ENCODE measurements at places on chromosomes 6 and 20.

DNA sequence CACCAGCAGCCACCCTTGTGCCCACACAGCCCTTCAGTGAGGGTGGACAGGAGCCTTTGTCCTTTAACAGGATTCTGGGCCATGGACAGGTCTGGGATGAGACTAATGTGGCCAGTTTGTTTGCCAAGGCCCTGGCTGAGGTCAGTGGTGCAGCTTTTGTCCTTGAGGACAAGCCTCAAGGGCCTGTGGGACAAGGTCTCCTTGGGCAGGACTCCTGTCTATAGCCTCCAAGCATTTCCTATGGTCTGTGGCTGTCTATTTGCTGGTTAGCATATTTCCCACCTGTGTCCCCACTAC, 44.1 kb downstream of the SUN5 start:
- no peak for DNase-seq

GRCh38 chr6:74408844-74409243, 712.8 kb downstream of the CD109 start:
- DNase-seq: no peak

GRCh38 chr6:145087034-145087433, 648.3 kb downstream of the EPM2A start:
- no peak for DNase-seq

- DNase-seq: no peak
Observed at GRCh38 chr20:44309763-44310663, 989 bp downstream of the FITM2 start.

GRCh38 chr6:144033816-144034735, 26.0 kb upstream of the PLAGL1 start:
- DNase-seq: no peak

DNA sequence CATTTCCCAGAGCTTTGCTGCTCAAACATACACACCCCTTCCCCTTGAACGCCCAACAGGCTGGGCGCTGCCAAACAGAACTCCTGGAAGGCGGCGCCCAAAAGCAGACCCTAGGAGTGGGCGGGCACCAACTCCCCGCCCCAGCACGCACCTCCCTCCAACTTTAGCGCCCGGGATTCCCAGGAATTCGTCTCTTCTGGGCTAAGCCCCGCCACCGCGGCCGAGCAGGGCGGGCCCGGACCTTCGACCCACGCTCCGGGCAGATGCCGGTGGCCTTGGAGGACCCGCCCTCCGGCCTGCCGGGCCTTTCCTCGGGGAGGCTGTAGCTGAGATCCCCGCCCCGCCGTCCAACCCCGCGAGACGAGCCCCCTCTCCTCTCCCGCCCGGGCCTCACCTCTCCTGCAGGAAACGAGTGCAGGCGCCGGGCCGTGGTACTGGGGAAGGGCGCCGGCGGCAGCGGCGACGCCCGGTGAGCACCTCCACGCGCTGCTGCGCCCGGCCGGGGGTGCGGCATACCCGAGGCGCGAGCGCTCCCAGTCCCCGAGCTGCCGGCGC, 659 bp downstream of the MCUR1 start:
- DNase-seq: no peak

DNA sequence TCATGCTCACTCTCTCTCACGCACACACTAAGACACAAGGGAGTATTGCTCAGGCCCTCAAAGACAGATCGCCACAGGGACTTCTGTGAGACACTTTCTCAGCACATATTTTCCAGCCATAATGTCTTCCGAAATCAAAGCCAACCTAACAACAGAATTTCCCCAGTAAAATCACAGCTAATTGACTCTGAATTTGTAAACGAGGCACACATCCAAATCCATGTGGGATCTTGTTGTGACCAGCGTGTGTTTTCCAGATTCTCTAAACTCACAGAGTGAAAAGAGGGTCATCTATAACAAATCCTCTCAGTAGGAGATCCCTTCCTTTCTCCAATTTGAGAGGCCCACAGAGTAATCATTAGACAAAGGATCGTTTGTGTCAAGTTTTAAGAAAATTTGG, 280.4 kb downstream of the PACRG start:
- DNase-seq: no peak

DNA sequence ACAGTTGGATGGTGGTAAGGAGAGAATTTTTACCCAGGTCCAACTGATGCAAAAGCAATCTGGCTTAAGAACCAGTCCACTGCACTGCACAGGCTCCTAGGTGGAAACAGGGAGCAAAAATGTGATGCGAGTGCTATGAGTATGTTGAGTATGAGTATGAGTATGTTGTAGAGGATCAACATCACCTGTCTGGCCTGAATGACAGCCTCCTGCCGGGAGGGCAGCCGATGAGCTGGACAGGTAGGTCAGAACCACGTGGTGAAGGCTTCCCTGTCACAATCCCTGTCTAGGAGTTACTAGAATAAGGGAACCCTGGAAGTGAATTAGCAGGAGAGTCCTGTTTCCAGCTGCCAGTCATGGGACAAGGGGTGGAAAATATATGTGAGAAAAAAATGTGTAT, 44.3 kb upstream of the SNX9 start:
- DNase-seq: no peak

GRCh38 chr6:45606831-45607400, 229.2 kb upstream of the SUPT3H start:
- no peak for DNase-seq

DNA sequence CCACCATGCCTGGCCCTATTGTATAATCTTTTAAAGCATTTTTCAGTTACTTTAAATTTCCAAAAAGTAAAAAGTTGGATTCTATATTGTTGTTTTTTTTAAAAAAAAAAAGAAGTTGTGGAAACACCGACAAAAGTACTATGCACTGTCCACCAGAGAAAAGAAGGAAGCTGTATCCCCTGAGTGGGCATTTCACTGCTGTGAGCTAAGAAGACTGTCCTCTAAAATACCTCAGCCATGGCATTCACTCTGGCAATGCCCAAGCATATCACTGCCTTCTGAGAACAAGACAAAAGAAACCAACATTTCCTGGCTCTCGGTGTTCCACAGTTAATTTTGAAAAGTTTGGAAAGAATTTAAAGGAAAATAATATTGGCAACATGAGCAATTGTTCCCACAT, 117.8 kb downstream of the IPCEF1 start:
- DNase-seq: no peak

DNA sequence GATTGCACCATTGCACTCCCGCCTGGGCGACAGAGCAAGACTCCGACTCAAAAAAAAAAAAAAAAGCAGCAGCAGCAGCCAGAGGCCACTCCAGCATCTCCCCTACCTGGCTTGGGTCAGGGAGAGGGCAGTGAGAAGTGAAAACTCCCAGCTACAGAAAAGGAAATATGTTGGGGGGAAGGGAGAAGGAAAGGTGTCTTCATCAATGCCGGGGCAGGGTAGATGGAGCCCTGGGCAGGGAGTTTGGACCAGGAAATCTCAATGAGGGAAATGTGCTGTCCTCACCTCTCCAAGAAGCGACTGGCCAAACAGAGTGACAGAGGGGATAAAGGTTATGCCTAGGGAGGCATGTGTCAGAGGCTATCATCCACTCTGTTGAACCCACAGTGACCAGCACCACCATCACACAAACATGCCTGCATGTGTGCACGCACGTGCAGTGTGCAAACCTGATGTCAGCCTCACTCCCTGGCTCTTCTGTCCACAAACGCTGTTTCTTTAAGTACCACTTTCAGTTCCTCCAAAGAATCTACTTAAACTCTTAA, 887 bp upstream of the AIF1 start:
- no peak for DNase-seq

GRCh38 chr6:55992546-55992945, 117.2 kb upstream of the BMP5 start:
- no peak for DNase-seq

DNA sequence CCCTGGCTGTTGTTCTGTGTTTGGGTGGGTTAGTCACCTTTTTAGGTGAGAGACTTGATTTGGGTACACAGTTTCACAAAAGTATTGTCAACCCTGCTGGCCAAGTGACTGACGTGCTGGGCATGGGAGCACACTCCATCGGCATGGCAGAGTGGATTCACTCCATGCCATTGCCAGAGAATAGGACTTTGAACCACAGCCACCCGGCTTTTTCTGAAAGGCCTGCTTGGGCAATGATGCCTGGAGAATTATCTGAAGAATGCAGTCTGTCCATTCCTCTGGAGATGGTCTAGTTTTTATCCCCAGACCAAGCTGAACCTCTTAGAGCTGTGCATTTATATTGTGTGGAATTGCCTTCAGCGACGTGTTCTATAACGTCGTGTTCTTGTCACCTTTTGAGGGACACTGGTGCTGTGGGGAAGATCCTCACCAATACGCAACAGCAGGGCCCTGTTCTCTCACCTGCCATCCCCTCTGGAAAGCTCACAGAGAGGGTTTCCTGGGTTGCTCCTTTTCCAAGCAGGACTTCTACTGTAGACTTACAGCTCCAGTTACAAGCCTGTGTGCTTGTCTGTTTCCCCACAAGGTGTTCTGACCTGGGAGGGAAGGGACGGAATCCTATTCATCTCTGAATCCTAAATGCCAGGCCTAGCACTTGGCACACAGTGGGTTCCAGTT, 183.4 kb upstream of the AKAP12 start:
- DNase-seq: no peak

DNA sequence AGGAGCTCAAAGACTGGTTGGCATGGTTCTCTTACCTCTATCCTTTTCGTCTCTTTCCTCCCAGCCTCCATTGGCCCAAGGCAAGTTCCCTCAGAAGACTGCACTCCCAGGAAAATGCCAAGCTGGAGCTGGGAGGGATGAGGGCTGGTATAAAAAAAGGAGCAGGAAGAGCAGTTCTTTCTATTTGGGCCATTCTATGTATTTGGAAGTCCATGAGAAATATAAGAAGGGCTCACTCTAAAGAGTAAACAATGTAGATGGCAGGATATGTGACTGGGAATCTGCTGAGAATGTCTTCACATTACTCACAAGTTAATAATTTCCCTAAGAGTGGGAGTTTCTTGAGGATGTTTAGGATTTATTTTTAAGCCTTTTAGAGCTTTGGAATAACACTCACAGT, 36.6 kb upstream of the ADTRP start:
- no peak for DNase-seq

DNA sequence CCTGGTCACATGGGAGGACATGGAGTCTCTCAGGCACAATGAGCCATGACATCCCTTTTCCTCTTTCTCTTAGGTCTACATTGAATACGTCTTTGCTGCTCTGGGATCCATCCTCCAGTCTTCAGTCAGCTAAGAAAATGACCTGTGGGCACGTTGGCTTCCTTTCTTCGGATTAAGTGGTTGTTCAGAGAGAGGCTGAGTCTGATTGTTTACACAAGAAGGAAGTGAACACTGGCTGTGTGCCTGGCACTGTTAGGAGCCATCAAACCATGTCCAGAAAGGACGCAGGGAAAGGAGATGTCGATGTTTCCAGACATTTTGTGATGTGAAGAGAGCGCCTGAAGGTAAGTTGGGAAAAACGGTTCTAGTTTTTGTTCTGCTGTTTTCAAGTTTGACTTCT, 309.9 kb upstream of the CDYL start:
- no peak for DNase-seq

DNA sequence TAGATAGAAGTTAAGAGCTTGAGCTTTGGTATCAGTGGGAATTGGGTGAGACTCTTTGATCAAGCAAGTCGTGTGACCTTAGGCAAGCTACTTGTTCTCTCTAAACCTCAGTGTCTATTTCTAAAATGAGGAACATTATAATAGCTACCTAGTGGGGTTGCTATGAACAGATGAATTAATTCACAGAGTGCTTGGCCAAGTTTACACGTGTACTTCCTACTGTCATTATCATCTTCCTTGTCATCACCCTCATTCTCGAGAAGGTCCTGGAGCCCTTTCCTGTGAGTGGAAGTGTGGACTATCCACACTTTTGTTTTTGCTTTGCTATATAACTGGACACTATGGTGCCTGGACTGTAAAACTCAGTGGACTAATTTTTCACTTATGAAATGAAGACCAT, 64.0 kb downstream of the BCKDHB start:
- no peak for DNase-seq

DNA sequence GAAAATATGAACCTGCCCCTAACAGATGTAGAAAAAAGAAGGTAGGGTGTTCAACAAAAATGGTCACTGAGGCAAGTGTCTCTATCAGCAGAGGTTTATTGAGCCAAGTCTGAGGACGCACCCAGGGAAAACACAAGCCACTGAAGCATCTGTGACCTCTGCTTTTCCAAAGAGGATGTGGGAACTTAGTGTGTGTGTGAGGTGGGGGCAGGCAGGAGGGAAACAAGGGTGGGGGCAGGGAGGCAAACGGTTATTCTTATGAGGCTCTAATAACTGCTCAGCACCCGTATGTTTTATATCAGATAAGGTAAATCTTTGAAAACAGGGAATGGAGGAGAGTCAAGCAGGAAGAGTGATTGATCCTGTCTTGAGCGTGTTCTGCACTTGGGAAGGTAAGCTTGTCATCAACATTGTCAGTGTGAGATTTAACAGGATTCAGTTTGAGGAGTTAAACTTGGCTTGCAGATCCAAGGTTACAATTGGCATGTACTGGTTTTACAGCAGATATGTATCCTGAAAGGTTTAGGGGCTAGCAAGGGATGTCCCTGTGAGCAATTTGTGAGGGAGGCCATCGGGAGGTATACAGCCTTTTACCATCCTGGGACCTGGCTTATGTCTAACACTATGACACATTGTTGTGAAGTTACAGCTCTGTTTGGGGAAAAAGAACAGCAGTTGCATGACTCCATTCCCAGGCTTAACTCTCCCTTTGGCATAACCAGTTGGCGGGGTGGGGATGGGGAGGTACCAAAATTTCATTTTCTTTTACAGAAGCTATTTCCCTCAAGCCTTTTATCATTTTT, 33.7 kb downstream of the NINL start:
- no peak for DNase-seq

GRCh38 chr6:55277646-55278045, 49.6 kb upstream of the GFRAL start:
- no peak for DNase-seq

DNA sequence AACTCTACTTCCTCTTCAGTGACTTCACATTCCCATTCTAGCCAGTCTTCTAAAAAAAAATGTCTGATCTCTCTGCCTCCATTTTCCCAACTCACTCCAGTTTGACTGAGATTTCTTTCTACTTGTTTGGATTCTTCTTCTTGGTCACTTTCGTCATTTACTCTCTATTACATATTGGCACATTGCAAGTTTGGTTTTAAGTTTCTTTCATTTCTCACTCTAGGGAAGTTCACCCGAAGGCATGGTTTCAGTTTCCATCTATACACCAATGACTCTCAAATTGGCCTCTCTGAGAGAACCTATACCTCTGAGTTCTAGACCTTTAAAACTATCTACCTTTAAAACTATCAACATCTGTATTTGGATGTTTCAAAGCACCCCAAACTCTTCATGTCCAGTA, 51.3 kb downstream of the CD109 start:
- no peak for DNase-seq
